ENCODE measurements at places on chromosomes 6 and 20.

GRCh38 chr6:167574431-167575151 is 249.7 kb downstream of the TTLL2 start:
- DNase-seq, result no peak

GRCh38 chr6:57432919-57433684 is 115.7 kb downstream of the PRIM2 start:
- no peak for DNase-seq

DNA sequence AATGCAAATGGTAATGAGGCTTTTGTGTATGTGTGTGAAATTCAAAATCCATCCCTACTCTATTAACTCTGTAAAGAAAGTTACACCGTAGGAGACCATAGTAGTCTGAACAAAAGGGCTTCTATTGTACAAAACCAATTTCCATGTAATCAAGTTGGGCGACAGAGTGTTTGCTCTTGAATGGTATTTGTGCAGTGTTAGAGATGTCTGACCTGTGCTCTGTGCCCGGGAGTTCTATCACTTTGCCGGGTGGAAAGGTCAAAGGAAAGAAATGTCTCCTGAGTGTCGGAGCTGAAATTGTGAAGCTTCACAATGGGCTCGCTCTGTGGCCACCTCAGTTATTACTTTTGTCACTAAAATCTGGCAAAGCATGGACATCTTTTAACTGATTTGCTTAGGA is 312.0 kb downstream of the SAMD5 start:
- DNase-seq, result no peak

DNA sequence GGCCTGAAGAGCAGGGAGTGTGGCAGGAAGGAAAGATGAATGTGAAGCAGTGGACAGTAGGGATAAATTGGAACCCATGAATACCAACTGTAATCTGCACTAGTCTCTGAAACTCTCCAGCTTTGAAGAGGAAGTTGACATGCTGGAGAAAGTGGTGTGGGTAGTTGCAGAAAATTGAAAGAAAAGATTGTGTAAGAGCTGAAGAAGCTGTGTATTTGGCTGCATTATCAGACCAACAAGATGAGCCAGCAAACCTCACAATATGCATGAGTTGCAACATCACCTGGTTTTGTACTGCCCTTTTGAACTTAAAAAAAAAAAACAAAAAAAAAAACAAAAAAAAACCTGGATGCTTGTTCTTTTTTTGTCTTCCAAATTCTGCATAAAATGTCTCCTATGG is 921.9 kb upstream of the EYS start:
- DNase-seq, result no peak

- DNase-seq, result peak; percentile 68
Measured at GRCh38 chr6:117483645-117484016, 1.2 kb downstream of the DCBLD1 start.

DNA sequence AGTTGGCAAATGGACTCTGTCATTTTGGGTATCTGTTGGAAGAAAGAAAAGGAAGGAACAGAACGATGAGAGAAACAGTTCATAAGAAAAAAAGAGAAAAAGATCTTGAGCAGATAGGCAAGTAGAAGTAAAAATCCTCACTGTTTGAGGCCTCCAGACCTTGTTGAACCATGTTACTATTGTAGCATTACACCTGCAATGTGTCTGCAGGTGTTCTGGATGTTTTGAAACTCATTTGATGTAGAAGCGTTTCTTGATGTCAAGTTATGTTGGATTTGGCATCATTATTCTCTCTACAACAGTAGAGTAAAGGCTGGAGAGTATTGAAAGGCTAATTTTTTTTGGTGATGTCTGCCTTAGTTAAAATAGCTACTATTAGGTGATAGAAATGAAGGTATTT is 108.7 kb downstream of the CARMIL1 start:
- no peak for DNase-seq

DNA sequence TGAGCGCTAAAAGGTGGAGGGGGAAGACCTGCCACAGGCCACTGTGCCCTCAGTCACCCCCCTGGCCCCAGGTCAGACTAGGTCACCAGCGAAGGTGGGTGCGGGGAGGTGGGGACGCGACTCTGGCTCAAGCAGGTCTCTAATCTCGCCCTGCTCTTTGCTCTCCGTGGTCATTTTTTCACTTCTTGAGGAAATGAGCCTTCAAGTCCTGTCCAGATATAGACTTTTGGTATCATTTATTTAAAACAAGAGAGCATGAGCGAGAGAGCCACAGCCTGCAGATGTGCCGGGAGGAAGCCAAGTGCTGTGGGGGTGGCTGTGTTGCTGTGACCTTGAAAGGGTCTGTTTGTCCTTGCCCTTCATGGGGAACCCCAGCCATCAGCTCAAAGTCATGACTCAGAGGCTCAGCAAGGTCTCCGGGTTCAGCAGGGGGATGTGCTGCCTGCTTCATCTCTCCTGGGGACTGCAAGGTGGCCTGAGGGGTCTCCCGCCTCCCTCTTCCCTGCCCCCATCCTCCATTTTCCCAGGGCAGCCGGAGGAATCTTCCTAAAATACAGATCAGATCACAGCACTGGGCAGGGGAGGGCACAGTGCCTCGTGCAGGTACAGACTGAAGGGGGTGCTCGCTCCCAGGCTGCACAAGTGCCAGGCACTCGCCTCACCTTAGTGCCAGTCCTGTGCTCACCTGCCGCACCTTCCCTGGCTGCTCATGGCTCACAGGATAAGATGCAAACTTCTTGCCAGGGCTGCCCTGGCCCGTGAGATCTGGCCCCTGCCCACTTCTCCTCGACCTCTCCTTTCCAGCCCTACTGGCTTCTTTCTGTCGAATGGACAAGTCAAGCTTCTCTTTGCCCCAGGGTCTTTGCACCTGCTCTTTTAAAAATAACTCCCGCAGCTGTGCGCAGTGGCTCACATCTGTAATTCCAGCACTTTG is 26.5 kb downstream of the SULF2 start:
- DNase-seq, result no peak

GRCh38 chr20:35369804-35370203 is 42.0 kb downstream of the UQCC1 start:
- no peak for DNase-seq

GRCh38 chr20:12199703-12200102 is 282.0 kb downstream of the BTBD3 start:
- DNase-seq, result no peak

DNA sequence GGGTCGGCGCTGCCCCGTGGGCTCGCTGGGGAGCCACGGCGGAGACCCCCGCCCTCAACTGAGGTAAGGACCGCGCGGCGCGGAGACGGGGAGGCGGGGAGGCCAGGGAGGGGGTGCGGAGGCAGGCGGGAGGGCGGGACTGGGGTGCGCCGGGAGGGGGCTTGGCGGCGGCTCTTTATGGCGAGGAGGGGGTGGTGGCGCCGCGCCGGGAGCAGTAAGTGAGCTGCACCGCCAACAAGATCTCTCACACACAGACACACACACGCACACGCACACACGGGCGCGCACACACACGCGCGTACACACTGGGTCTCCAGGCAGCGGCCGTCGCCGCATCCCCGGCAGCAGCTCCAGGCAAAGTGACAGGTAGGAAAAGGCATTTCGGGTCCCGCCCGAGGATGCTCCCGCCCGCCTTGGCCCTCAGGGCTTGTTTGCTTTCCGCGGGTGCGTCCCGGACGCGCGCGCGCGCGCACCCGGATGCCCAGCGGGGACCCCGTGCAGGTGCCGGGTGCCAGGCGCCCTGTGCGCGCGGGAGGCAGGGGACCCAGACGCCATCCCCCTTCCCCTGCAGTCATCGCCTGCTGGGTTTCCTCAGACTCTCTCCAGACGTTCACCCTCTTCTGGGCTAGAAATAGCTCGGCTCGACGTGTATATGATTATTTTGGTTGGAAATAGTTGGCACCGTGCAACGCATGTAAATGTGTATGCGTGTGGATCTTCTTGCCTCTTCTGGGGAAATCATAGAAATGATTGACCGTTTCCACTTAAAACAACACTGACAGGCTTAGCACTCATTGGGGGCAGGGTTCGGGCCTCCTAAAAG is at the start of gene PLCB4:
Gene PLCB4 (plus strand): TSS at position 247 of the 823 bp plus-strand sequence. CDS start 238,728 bp downstream, outside the sequence.
- DNase-seq, result no peak

DNA sequence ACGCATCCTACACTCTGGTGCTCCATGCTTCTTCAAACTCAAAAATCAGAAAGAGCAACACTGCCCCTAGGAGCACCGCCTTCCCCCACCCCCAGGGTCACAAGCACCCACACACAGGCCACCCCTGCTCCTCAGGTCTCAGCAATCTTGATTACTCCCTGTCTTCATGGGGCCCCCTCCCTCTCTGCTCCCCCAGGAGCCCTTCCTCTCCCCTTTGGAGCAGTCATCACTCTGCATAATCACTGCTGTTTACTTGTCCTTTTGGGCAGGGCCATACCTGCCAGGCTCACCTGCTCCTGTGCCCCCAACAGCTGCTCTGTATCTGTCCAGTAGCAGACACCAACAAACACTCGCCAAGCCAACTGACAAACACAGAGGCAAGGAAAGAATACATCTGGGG is 7.6 kb upstream of the SYNDIG1 start:
- DNase-seq, result no peak

DNA sequence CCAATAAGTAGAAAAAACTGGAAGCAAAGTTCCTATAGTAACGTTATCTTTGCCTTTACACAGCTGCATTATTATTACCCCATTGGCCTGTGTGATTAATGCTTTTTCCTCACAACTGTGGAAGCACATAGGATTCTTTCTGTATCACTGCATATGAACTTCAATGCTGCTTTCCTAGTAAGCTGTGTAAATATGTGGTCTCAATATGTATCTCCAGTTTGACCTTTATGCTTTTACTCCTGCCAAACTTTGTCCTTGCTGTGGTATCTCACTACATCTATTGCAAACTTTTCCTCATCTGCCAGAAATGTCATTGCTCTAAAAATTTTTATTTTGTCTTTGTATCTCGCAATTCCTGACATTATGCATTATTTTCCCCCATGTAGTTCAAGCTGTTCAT is 168.6 kb downstream of the ZFAND3 start:
- DNase-seq, result no peak

- DNase-seq, result no peak
Measured at GRCh38 chr6:102488729-102489128, 1095.2 kb downstream of the GRIK2 start.

DNA sequence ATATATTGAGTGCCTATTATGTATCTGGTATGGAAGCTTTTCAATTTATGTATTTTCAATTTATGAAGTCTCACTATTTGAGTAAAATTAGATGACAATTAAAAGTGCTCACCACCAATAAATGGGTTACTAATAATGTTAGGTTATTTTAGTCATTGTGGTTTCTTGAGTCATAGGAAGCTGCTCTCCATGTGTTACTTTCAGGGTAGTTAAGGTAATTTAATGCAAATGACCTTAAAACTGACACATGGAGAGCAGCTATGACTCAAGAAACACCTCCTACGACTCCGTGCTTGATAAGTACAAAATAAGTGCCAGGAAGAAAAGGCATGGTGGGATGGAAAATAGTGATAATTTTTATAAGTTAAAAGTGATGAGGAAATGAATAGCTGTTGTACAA is 16.5 kb upstream of the TINAG start:
- peak; percentile 11 for DNase-seq

DNA sequence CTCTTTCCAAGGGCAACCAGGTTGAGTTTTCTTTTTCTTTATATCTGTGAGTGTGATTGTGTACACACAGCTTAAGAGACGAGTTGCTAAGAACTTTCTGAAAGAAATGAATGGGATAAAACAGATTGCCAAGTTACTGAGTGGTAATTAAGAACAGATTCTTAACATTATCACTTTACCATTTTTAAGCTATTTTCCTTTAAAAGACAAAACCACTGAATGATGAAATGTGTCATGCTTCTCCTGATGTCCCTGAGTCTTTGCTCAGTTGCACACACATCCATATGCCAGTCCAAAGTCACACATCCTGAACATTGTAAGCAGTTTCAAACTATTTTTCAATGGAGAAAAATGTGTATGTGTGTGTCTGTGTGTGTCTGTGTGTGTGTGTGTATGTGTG is 5.5 kb upstream of the DAAM2 start:
- DNase-seq, result no peak

- DNase-seq, result no peak
Measured at GRCh38 chr20:33025318-33025876, 6.1 kb upstream of the BPIFB6 start.

DNA sequence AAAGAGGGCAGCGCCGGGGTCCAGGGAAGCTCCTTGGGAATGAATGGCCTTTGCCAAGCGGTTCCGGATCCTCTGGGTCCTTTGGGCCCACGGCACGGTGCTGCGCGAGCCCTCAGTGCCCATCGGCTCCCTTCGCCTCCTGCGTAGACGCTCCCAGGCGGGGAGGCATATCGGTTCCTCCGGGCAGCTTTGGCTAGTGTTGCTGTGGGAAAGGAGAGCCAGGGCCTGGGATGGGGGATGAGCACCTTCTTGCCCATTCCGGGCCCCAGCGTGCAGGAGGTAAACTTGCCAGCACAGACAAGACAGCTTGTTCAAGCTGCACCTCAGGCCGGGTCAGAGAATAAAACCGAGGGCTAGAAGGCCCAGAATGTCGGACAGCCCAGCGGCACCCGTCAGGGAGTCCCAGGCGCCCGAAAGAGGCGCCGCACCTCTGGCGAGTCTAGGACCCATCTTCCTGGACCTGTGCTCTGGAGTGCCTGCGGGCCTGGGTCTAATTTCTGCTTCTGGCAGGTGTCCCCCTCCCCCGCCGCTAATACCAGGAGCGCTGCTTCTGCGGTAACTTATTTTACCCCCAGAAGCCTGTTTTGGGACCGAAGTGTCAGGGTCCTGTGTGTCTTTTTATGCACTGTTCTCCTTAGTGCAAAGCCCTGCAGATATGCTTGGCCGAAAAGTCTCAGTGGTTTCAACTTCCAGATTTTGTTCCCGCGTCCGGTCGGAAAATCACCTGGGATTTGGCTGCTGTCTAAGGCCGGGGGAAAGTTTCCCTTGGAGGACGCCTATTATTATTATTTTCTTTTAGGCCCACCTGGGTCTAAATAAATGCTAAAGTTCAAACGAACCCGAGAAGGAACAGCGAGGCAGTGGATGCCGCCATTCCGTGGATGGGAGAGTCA is 1.7 kb upstream of the TFAP2C start:
- DNase-seq, result peak; percentile 37

Measured in GM20000 (cell line).